CD4-positive, alpha-beta T cell treated with Interleukin-15 for 4 hours (primary cell): ENCODE measurements at places on chromosomes 7 and 10.

DNA sequence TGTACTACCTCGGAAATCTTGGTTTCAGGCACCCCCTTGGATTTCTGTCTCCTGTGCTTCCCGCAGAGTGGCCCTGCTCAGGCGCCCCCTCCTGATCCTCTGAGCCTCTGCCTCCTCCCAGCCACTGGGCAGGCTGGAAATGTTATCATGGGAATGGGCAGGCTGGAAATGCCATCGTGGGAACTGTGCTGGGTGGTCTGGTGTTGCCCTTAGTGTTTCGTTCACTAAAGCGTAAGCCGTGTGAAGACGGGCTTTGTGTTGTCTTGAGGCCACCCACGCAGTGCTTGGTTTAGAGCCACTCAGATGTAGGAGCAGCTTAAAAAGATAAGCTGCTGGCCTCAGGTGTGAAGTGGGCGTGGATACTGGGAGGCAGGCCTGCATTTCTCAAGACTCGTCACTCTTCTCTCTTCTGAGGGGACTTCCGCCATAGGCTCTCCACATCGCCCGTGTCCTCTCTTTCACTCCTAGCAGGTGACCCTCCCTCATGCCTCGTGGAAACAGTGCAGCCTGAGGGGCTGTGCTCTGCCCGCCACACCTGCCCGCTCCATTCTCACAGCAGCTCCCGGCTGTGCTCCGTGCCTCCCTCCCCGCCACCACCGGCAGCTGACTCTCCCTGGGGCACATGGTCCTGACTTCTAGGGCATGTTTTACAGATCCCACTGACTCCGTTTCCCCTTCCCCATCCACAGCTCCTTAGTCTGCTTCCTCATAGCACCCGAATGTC lies 28.5 kb downstream of the PPP2R2D start:
- no peak for DNase-seq

GRCh38 chr10:34666008-34666704 lies 148.9 kb downstream of the PARD3 start:
- no peak for DNase-seq

GRCh38 chr7:50307368-50308032 lies 3.0 kb downstream of the IKZF1 start:
- peak; percentile 84 for DNase-seq

DNA sequence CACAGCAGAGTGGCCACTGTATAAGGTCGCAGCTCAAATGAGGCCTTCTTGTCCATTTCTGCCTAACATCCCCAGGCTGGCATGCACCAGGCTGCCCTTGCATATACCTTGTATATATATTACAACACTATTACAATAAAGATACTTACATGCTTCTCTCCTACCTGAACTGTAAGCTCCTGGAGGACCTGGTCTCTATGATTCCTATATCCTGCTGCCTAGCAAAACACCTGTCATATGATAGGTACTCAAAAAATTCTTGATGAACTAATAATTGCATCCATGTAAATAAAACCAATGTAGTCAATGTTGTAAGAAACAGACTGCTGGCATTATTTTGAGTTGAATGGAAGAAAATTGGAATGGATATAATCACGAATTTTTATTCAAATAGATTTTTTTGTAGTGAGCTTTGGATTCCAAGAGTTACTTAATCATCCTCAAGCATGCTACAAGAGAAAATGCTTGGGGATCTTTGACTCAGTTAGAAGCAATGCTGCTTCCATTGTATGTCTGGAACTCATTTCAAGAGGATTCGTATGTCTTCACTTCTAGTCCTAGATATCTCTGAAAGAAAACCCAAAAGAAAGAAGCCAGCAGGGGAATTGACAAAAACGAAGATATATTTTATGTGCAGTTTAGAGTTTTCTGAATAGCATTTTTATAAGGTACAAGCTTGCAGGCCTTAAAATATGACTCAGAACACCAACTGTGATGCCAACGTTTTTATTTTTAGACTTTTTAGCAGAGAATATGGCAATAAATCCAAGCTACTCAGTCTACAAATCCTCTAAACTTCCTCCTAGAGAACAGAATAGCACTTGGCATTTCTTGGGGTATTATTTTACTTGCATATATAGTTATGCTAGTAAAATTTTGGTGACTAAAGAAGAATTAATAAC lies 53.1 kb downstream of the OSBPL3 start:
- no peak for DNase-seq

DNA sequence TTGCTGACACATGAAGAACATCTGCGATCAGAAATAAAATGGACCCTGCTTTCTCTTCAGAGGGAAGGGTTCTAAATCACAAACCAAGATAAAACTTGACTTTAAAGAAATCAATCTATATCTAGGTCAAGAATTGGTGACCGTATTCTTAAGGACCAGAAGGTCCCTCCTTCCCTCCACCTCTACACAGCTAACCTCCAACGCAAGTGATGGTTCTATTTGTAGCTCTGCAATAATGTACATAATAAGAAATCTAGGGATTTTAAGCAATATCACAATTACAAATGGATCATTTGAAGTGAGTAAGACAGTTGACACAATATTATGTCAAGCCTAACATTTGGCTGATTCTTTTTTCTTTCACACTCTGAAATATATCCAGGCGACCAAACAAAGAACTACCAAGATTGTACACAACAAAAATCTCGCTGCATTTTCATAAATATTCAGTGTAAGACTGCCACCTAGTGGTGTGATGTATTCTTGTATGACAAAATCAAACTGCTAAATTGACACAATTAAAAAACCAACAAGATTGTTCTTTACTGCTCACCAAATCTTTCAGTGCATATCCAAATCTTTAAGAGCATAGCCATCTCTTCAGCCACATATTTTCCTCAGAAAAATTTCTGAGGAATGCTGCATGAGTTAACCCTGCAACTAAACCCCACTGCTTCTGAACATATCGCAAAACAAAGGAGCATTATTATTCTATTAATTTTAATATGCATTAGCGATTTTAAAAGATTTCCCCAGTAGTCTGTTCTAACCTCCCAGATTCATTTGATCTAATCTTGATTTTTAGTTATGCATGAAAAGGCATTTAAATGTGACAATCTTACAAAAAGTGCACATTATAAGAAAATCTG lies 44.5 kb downstream of the ICA1 start:
- peak; percentile 77 for DNase-seq

DNA sequence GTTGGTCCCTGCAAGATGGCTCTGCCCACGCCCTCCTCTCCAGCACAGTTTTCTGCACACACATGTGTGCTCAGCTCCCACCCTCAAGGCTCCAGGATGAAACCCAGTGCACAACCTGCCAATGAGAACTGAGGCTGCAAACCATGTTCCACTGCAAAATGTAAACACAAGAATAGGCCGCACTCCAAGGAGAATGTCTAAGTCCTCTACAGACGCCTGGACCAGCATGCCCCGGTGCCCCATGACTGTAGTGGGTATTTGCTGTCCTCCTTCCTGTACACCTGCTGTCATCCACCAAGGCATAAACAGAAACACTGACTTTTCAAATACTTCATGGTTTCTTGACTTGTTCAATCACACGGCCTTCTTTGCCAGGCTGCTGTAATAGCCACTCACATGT lies 72.6 kb downstream of the COBL start:
- no peak for DNase-seq

- no peak for DNase-seq
These were observed 27.0 kb downstream of the ZNF786 start for GRCh38 chr7:149063476-149063875.

GRCh38 chr7:157710396-157710795 lies 373.6 kb downstream of the DNAJB6 start:
- DNase-seq: no peak

GRCh38 chr7:143399151-143399550 lies 9.5 kb downstream of the EPHA1 start:
- DNase-seq: no peak

GRCh38 chr10:13593535-13593934 lies 6.8 kb downstream of the PRPF18 start:
- no peak for DNase-seq

DNA sequence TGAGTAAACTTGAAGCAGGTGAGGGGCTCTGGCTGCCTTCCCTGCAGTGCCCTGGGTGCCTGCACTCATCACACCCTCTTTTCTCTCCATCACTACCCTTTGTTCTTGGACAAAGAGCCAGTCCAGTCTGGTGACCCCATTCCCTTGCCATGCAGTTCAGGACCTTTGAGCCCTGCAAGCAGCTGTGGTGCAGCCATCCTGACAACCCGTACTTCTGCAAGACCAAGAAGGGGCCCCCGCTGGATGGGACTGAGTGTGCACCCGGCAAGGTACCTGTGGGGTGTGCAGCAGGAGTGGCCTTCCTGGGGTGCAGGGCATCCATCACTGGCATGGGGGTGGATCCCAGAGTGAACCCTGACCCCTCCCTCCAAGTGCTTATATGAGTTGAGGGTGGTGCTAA lies 48.7 kb downstream of the TBATA start:
- DNase-seq: no peak

- DNase-seq: no peak
These were observed 41.2 kb downstream of the CALML3 start for GRCh38 chr10:5565671-5566581.

GRCh38 chr10:44326474-44327030 lies 58.3 kb downstream of the CXCL12 start:
- no peak for DNase-seq

DNA sequence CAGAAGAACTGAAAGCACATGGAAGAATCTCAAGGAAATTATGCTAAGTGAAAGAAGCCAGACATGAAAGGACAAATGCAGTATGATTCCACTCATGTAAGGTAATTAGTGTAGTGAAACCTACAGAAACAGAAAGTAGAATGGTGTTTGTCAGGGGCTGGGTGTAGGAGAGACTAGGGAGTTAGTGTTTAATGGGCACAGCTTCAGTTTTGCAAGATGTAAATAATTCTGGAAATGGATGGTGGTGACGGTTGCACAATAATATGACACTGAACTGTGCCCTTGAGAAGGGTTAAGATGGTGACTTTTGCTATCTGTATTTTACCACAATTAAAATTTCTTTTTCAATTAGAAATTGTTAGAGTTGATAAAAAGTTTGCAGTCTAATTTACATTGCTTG lies 157.3 kb upstream of the ADCY1 start:
- DNase-seq: no peak

DNA sequence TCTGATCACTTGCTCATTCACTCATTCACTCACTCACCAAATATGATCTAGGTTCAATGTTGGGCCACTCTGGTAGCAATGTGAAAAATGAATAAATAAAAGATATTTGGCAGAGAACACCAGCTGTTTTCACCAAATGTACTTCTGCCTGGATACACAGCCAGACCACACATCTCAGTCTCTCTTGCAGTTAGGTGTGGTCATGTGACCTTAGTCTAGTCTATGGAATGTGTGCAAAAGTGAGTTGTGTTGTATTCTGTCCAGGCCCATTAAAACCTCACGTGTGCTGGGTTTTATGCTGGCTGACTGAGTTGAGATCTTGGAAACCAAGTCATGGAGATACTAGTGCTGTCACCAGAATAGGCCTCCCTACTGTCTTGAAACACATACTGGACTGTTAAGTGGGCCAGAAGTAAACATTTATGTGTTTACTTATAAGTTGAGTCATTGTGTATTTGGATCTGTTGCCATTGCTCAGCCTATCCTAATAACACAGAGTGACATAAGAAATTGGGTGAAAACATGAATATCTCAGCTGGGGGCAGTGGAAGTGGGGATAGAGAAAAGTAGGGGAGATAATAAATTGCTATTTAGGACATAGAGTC lies 145.5 kb downstream of the PTEN start:
- DNase-seq: no peak

DNA sequence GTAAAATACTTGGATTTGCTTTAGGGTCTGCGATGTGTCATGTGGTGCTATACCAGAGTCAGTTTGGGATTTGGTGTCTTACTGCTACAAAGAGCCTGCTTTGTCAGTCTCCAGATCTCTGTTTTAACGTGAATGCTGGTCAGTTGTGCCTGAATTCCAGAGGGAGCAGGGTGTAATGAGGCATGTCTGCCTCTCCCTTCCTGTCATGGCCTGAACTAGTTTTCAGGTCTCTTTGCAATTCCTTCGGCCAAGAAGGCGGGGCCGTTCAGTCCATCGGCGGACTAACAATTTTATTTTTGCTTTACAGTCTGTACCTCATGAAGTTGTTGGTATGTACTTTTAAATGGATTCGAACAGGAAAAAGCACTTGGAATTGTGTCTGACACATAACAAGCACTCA lies 465.1 kb upstream of the ADARB2 start:
- no peak for DNase-seq

GRCh38 chr10:96263176-96263575 lies 8.2 kb downstream of the BLNK start:
- no peak for DNase-seq

GRCh38 chr10:81403451-81403850 lies 471.5 kb upstream of the NRG3 start:
- no peak for DNase-seq

DNA sequence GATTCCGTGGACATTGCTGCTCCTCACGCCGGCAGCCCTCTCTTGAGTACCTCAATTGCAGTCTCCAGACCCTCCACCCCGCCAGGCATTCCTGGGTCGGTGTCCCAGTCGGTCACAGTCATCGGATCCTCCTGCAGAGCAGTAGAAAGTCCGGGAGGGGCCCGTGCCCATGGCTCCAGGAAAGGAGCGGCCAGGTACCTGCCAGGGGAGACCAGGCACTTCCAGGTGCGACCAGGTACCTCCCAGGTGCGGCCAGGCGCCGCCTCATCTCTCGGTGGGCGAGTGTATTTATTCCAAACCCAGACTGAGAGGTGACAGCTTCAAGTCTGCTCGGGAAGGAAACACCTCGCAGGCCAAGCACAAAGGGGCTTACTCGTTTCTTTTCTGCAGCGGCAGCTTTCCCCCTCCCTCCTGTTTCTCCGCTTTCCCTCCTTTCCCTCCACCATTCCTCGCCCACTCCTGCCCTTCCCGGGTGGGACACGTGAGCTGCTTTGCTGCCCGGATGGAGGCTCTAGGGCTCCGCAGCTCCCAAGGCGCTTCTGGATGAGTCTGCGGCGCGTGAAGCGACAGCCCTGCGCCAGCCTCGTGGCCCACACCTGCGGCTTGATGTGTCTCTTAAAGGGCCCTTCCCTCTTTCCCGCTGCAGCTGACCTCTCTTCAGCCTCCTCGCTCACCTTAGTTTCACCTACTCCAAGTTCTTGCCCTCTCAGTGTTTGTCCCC lies 39.4 kb upstream of the AGK start:
- DNase-seq: no peak

GRCh38 chr10:122856902-122857301 lies 11.2 kb upstream of the CUZD1 start:
- DNase-seq: no peak

- DNase-seq: no peak
These were observed 594.4 kb upstream of the VSTM2A start for GRCh38 chr7:53947732-53948131.

GRCh38 chr10:117928281-117928680 lies 118.5 kb downstream of the RAB11FIP2 start:
- DNase-seq: no peak

- DNase-seq: no peak
These were observed 94.9 kb upstream of the PRSS1 start for GRCh38 chr7:142654398-142654797.
